ENCODE measurements at places on chromosomes 16 and 17. TPM values are rescaled to one million over a fixed set of nuclear protein-coding genes. Genes with fewer than 3 reads are reported as not detected.
A peak's percentile ranks its signal among the peaks of the same experiment; 100 is the strongest.

DNA sequence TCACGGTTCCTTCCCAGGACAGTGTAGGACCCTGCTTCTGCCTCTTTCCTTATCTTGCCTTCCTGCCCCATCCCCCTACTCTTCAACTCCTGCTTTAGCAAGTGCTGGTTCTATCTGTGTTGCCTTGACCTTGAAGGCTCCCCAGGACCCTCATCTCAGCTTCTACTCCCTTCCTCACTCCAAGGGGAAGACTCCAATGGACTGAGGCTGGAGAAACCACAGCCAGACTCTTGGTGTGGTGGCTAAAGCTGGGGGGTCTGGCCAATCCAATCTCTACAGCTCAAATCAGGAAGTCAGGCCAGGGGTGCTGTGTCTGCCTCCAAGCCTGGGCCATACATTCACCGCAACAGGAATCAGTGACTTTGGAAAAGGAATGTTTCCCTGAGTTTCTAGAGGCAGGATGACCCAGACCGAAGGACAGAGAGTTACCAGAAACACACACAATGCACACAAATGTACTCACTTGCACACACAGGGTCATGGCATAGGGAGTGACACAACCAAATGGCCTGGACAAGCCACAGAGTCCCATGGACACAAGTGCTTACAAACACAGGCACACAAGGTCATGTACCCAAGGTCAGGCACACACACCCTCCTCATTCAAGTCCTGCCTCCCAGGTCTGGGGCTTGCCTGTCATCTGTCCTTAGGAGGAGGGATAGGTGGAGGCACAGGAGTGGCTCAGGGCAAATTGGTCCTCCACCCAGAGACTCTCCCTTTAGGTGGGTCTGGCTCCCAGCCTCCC lies 1.7 kb upstream of the HSD11B2 start:
- no peak for DNase-seq

GRCh38 chr16:56738221-56738620 lies 8.3 kb downstream of the NUP93 start:
- DNase-seq, result no peak

GRCh38 chr16:88505405-88506082 lies 52.5 kb downstream of the ZFPM1 start:
- DNase-seq, result peak; percentile 61

GRCh38 chr16:85395207-85395912 lies 217.8 kb upstream of the GSE1 start:
- DNase-seq, result peak; percentile 85

DNA sequence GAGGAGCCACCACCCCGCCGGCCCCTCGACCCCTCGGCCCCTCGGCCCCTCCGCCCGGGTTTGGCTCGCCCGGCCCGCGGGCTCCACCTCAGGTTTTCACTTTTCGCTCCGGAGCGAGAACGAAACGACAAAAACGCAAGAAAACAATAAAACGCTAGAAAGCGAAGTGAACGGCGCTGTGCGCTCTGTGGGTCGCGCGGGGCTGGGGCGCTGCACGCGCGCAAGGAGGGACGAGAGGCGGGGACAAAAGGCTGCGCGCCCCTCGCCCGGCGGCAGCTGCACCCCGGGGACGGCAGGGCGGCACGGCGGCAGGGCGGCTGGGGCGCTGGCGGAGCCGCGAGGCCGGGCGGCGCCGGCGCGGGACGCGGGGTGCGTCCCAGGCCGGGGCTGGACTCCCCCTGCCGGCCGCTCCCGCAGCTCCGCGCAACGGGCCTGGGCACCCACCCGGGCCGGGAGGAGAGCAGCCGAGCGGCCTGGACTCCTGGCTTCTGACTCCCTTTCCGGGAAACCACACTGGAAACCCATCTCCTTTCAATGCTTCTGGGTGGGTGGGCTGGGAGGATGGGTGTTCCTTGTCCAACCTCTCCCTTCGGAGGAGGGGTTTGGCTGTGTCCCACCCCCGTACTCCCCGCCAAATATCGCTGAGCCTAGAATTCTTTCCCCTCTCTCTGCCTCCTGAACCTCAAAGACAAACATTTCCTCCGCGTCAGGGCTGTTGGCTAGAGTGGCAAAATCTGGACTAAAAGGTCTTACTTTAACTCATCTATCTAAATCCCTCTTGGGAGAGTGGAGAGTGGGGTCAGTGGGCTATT lies 9.9 kb downstream of the TBX2 start:
- peak; percentile 88 for DNase-seq

- no peak for DNase-seq
These were observed 9.9 kb downstream of the RABEP2 start for GRCh38 chr16:28915181-28915580.

DNA sequence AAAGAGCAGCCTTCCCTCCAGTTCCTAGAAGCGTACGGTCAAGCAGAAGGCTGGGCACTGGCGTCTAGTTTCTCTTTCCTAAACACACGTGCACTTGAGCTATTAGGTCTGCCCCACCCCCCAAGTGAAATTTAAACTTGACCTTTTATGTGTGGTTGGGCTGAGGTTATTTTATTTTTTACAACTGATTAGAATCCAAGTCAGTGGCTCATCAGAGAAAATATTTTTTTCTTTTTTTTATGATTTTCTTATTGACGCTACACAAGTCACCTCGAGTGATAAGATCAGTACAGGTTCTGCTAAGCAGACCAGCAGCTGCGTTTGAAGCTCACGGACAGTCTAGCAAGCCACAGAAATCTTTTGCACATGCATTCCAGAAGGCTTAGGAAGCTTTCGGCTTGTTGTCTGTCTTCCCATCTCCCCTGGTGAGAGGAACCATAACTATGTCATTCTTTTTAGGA lies 95.1 kb downstream of the ZFHX3 start:
- no peak for DNase-seq

- no peak for DNase-seq
These were observed 5.6 kb downstream of the PHB1 start for GRCh38 chr17:49409066-49409465.

DNA sequence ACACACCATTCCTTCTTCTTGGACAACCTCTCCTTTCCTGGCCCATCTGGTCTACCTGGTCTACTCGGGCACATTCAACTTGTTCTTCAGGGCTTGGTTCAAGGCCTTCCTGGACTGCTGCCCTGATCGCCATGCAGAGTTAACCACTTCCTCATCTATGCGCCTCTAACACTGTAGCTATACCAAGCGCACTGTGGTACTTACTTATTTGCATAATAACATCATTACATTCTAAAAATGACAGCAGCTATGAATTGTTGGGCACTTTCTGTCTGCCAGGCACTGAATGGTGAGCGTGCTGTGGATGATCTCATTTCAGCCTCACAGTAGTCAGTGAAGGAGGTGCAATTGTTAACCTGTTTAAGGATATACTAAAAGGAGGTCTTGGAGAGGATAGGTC lies 66.9 kb upstream of the SDK2 start:
- DNase-seq, result no peak

DNA sequence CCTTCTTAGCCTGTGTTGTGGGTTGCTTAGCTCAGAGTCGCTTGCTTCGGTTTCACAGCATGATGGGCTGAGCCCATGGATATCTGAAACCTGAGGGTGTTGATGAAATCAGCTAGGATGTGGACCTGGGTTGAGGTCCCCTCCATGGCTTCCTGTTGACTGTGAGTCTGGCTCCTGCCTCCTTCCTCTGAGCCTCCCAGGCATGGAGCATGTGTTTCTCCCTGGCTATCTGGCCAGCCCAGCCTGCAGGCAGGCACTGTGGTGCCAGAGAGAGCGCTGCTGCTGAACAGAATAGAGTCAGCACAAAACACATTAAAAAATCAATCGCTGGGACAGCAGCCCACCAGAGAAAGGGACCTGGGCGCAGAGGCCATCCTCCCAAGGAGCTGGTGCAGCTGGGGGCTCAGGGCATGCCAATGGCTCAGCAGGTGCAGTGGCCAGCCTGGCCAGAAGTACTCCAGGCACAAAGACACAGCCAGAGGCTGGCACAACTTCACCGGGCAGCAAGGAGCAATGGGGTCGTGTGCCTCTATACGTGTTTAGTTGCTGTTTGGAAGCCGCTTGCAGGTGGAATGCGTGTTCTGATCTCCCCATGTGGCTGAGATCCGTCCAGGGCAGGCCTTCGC lies 28.3 kb upstream of the GPRC5C start:
- DNase-seq, result no peak

DNA sequence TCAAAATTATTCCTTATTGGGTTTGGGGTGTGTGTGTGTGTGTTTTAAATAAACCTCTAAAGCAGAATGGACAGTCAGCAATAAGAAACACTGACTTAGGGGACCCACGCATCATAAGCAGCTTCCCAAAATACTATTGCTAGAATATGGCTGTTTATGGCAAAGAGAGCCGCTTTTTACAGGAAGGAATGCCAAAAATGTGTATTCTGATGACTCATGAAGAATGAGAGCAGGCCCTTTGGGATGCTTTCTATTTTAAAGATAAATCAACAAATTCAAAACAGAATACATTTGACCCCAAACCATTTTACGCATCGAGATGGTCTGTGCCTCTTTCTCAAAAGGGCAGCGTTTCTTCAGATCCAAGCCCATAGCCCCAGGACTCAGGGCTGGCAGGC lies 37.5 kb downstream of the ARHGAP17 start:
- DNase-seq, result no peak

DNA sequence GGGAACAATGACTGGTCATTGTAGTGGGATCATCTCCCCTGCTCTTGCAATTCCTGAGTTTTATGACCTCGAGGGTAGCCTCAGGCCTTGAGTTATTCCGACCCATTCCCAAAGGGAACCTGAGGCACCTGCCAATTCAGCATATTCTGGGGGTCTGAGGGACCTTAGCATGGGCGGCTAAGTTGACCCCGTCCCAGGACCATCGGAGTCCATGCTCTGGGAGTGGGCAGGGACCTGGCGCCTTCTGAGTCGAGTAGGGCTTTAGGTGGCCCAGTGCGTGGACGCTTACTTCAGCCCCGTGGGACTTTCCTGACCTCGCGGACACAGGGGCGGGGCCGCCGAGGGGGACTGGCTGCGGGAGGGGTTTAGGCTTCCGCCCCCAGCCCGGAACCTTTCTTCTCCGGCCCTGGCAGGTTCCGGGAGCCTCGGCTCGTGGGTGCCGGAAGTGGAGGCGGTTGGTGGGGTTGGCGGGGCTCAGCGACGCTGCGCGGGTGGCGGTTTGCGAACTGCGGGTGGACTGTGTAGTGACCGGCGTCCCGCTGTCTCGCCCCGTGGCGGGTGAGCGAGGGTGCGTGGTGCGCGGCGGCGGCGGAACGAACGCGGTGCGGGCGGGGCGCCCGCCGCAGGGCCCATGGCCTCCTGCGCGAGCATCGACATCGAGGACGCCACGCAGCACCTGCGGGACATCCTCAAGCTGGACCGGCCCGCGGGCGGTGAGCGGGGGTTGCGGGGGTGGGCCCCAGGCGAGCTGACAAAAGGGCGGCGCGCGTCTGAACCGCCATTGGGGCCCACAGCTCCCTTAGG lies at the start of gene EDC4:
TSS of gene EDC4 (plus strand) at position 422 of the 804 bp plus-strand sequence. CDS start at position 632, 210 bp downstream.
- DNase-seq, result peak; percentile 87

DNA sequence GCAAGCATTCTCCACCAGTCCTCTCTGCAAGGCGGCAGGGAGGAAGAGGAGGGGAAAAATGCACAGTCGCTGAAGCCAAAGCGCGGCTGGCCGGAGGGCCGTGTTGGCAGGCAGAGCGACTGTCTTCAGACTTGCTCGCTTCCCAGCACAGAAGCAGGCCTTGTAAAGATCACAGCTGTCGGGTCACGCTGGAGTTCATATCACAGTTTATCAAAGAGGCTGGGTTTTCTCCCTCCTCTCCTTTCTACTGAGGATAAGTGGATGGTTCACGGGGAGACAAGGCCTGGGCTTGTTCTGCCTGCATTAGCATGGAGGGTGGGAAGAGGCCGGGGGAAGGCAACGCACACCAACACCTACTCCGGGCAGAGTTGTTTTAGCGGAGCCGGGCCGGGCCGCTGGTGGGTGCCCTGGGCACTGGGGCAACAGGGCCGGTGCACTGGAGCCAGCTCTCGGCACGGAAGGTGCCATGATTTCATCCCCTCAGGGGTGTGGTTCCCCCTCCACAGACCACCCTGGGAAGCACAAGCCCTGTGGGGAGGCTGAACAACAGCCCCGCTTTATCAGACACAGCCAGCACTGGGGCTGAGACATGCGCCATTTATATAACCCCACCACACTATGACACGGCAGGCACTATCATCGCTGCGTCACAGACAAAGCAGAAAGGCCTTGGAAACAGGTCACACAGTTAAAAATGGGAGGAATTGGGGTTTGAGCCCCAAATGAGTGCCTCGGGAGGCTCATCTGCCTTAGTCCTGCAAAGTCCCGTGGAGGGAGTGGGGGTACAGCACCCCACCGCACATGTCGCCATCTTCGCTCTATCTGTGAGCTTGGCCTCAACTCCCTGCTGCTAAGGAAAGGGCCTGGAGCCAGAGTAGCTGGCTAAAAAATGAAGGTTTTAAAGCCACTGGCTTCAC lies 40.3 kb upstream of the MTSS2 start:
- DNase-seq, result no peak

- no peak for DNase-seq
These were observed 108.4 kb downstream of the OR1D5 start for GRCh38 chr17:2954898-2955445.

- peak; percentile 47 for DNase-seq
These were observed 458 bp downstream of the ENKD1 start for GRCh38 chr16:67666032-67666551.

GRCh38 chr16:58842746-58843145 lies 108.6 kb upstream of the GOT2 start:
- DNase-seq, result no peak

DNA sequence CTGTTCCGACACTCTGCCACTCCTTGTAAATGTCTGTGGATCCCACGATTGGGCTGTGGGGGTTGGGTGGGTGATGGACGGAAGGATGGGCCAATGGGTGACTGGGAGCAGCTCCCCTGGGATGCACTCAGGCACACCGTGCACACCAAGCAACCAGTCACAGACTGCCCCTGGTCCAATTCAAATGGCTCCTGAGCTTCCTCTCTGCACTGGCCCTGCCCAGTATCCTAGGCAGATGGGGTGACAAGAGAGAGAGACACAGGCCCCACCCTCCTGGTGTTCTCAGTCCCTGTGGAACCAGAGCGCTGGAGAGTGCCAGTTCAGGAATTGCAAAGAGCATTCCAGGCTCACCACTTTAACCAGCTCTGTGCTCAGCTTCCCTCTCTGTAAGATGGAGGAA lies 32.8 kb downstream of the BEAN1 start:
- no peak for DNase-seq

DNA sequence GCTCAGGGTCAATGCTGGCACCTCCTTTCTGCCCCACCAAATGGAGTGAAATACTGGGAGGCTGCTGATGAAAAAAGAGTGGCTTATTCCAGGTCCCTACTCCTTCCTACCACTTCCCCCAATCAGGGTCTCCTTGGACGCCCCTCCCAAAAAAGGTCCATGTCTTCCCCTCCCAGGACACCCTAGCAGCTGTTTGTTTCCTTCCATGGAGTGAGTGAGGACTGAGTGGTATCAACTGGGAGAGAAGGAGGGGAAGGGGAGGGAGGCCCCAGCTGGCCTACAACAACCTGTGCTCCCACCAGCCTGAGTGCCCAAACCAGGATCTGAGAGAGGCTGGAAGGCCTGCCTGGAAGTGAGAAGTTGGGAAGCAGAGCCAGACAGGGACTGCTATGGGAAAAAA lies 28.7 kb upstream of the NGFR start:
- DNase-seq, result no peak

- DNase-seq, result no peak
These were observed 276.1 kb downstream of the SLC39A11 start for GRCh38 chr17:72816406-72816805.

ARSG gene
- 5.2 TPM for total RNA-seq

MYOCD gene
- 5.4 TPM for total RNA-seq

CDH5 gene
- total RNA-seq, result 77.2 TPM

EVPLL gene
- 2.3 TPM for total RNA-seq

IL34 gene
- 2.1 TPM for total RNA-seq

PPP1R27 gene
- total RNA-seq, result not detected

FASN gene
- 550 TPM for total RNA-seq

CHAD gene
- 0.21 TPM for total RNA-seq
